ENCODE measurements at places on chromosomes 12 and 14.

DNA sequence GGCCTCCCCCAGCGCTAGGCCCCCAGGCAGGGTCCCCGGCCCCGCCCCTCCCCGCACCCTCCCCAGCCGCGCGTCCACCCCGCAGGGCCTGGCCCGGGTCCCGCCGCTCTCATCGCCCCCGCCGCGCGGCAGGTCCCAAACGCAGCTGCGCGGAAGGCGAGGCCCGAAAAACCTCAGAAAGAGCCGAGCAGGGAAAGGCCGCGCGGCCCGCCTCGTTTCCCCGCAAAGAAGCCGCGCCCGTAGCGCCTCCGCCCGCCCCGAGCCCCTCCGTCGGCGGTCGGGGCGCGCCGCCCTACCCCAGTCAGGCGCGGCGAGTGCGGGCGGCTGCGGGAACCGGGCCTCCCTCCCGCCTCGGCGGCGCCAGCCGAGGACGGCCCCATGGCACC, 324 bp downstream of the POLE start:
- DNase-seq, result no peak

DNA sequence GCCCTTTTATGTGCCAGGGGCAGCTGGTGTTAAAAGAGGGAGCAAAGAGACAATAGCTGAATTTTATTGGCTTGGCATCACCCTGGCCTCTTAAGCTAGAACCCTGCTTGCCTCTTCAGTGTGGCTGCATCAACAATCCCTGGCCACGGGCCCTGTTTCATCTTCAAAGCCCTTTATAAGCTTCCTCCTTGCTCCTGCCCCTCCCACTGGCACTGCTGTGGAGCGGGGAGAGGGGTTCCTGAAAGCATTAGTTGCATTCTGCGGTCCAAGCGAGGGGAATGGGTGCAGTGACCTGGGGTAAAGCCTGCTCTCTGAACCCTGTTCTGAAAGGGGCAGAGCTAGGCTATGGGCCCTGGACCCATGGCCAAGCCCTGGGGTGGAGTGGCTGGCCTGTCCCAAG, 220 bp upstream of the KRT83 start:
- no peak for DNase-seq

GRCh38 chr14:48857366-48857765, 728.8 kb downstream of the RPS29 start:
- DNase-seq, result no peak

- DNase-seq, result no peak
Observed at GRCh38 chr12:24591079-24591626, 357.7 kb downstream of the BCAT1 start.

DNA sequence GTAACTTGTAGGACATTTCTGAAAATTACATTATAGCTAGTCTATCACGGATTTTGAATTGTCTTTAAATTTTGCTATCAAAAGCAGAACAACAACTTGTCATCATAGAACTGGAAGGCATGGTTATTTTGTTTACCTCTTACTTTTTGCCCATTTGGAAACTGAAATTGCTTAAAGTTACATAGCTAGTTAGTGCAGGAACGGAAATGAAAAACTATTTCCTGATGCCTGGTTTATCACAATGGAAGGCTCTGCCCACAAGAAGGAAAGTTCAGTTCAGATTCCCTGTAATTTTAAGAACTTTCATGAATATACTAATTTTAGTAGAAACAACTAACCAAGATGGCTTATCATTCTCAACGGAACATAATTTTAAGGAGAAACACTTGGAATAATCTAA, 427.7 kb downstream of the RAD51B start:
- no peak for DNase-seq

DNA sequence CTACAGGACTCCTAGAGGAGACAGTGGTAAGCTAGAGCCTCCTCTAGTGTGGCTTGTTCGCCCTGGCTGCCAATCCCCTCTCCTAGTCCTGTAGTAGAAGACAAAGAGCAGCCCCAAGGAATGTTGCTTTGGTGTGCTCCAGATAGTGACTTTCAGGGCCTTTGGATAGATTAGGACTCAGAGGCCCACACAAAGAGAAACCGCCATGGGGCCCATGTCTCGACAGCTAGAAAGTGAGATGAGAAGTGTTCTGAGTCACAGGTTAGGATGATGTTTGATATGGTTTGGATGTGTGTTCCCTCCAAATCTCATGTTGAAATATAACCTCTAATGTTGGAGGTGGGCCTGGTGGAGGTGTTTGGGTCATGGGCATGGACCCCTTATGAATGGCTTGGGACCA, 51.8 kb upstream of the JDP2 start:
- DNase-seq, result no peak

DNA sequence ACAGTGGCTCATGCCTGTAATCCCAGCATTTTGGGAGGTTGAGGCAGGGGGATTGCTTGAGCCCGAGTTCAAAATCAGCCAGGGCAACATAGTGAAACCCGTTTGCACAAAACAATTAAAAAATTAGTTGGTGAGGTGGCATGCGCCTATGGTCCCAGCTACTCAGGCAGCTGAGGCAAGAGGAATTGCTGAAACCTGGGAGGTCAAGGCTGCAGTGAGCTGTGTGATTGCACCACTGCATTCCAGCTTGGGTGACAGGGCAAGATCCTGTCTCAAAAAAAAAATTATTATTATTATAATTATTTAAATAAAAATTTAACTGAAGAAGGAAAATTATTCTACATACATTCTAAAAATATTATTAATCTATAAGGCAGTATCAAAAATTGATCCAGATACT, 164.1 kb downstream of the ITPR2 start:
- DNase-seq, result no peak

DNA sequence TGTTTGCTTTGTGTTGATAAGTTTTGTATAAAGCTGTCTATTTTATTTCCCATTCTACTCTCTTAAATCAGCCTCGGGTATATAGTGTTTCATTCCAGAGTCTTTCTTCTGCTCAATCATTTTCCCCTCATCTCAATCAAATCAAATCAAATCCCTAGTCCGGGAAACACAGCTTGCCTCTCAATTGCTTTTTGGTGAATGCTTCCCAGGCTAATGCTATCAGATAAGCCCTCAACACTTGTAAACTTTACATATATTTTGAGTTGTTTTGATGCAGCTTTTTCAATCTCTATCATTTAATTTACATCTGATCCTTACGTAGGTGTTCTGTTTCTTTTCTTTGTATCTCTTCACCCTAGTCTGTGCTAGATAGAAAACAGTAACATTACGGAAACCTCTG, 416.7 kb upstream of the PDE3A start:
- no peak for DNase-seq

DNA sequence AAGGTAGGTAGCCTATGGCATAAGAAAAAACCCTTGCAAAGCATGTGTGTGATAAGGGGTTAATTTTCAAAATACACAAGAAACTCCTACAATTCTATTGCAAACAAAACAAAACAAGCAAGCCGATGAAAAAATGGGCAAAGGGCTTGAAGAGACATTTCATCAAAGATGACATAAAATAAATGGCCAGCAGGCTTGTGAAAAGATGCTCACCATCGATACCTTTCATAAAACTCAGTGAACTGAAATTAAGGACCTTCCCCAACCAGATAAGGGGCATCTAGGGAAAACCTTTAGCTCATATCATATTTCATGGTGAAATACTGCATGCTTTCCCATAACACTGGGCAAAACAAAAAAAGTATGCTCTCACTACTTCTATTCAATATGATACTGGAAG, 131.2 kb downstream of the PPM1H start:
- no peak for DNase-seq

GRCh38 chr12:121799842-121800693, 3.7 kb upstream of the SETD1B start:
- DNase-seq, result peak; percentile 84

DNA sequence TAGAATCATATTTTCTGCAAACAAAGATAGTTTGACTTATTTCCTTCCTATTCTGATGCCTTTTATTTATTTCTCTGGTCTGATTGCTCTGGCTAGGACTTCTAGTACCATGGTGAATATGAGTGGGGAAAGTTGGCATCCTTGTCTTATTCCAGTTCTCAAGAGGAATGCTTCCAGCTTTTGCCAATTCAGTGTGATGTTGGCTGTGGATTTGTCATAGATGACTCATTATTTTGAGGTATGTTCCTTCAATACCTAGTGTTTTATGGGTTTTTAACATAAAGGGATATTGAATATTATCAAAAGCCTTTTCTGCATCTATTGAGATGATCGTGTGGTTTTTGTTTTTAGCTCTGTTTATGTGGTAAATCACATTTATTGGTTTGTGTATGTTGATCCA, 139.4 kb upstream of the CNTN1 start:
- no peak for DNase-seq

DNA sequence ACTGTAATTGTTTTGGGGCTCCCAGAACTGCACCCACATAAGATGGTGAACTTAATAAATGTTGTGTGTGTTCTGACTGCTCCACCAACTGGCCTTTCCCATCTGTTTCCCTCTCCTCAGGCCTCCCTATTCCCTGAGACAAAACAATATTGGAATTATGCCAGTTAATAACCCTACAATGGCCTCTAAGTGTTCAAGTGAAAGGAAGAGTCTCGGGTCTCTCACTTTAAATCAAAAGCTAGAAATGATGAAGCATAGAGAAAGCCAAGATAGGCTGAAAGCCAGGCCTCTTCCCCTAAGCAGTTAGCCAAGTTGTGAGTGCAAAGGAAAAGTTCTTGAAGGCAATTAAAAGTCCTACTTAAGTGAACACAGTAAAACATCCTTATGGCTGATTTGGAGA, 13.4 kb downstream of the ACOT6 start:
- no peak for DNase-seq

DNA sequence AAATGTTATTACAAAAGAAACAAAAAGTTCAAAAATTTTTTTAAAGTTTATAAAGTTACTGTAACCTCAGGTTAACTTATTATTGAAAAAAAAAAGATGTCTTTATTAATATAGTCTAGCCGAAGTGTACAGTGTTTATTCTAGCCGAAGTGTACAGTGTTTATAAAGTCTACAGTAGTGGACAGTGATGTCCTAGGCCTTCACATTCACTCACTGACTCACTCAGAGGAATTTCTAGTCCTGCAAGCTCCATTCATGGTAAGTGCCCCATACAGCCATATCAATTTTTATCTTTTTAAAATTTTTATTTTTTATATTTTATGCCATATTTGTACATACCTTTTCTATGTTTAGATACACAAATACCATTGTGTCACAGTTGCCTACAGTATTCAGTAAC, 10.4 kb downstream of the ATG2B start:
- DNase-seq, result no peak

DNA sequence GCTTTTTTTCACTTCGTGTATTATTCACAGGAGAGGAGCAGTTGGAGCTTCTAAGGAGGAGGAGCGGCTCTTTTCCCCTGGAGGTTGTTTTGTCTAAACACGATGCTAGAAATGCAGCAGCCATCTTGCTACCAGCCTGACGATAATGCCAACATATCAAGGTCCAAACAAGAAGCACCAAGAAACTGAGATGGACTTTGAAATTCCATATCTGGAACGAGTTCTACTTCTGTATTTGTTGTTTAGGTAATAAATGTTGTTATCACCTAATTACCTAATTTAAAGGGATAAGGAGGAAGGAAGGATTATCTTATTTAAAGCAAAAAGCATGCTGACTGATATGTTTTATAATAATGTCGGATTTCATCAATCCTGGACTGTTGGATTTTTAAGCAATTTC, 174.4 kb upstream of the TMPO start:
- no peak for DNase-seq

GRCh38 chr12:1213205-1213604, 222.2 kb downstream of the ERC1 start:
- no peak for DNase-seq

- DNase-seq, result no peak
Observed at GRCh38 chr14:54362089-54362504, 34.7 kb upstream of the CDKN3 start.

GRCh38 chr14:60095781-60096450, 4.2 kb downstream of the PCNX4 start:
- no peak for DNase-seq

DNA sequence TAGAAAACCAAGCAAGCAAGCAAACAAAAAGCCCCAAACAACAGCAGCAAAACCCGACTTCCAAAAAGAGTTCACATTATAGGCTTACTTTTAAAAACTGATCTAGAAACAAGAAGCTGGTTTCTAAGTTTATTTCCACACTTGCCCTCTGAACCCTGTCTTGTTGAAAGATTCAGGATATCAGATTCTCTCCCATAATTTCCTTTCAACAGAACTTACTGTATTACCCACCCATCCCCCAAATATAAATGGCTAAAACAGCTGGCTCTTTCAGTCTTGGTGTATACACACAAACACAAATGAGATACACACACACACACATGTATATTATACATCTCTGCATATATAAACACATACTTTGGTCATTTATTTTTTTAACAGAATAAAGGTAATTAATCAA, 460.9 kb downstream of the ZFP36L1 start:
- no peak for DNase-seq

Measured in CD4-positive, alpha-beta T cell treated with Interleukin-2 at 100 ng/mL for 4 hours (primary cell).